ENCODE measurements at places on chromosomes 2 and 18. TPM values are rescaled to one million over a fixed set of nuclear protein-coding genes. Genes with fewer than 3 reads are reported as not detected.

DNA sequence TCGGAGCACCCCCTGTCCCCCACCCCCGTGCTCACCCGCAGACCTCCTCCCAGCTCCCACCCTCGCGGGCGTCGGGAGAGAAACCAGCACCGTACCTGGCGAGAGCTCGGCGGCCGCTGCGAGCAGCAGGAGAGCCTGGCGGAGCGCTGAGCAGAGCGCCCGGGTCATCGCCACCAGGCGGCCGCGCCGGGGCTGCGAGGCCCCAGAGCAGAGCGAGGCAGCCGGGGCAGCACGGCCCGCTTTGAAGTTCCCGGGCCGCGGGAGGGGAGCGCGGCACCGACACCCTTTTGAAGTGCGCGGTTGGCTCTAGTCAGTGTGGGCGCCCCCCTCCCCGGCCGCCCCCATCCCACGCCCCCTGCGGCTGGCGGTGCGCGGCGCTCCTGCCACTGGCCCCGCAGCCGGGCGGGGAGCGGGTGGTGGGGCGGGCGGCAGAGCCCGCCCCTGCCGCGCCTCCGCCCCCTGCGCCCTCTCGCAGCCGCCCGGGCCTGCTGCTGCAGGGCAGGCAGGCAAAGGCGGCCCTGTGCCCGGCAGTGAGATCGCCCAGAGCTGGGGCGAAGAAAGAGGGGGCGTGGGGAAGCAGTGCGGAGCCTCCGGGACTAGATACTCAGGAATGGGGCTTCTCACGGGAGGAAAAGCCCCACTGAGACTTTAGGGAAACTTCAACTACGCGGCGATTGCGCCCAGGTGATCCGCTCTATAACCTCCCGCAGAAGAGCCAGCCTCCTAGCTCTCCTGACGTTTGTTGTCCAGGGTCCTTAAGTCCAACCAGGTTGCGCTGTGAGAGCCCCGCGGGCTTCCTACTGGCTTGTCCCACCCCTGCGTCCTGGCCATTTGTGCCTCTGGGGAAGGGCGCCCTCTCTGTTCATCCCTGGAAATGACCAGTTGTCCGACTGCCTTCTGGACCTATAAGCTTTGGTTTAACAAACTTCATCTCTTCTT is at the start of gene ACVR1C:
TSS of gene ACVR1C (minus strand) at position 388 of the 939 bp plus-strand sequence. CDS start at position 168, 220 bp downstream.
- no peaks in the 10 kb centered on the region for H3K36me3 ChIP-seq
- H3K27me3 ChIP-seq: no peaks in the 10 kb centered on the region
- peak within 1 kb of the TSS; percentile 37 for H3K4me3 ChIP-seq
- peak; percentile 57 for DNase-seq
- no peaks in the 10 kb centered on the region for H3K4me1 ChIP-seq
- no peak within 1 kb of the TSS for H3K27ac ChIP-seq

GRCh38 chr18:39453882-39454281 is 1888.3 kb upstream of the CELF4 start:
- H3K27ac ChIP-seq: no peak overlapping the region
- H3K27me3 ChIP-seq: no peaks in the 10 kb centered on the region
- no peaks in the 10 kb centered on the region for H3K4me1 ChIP-seq
- H3K4me3 ChIP-seq: no peak overlapping the region
- DNase-seq: no peak

SPTBN1 gene
- 322 TPM for total RNA-seq

VWA3B gene
- 1.0 TPM for total RNA-seq

MROH2A gene
- not detected for total RNA-seq

ATP8B1 gene
- 76.5 TPM for total RNA-seq

All from aorta (tissue), 5 donors.